ENCODE measurements at places on chromosomes 5 and 9. TPM values are rescaled to one million over a fixed set of nuclear protein-coding genes. Genes with fewer than 3 reads are reported as not detected.

LCNL1 gene
- 0.33 TPM for total RNA-seq

DNA sequence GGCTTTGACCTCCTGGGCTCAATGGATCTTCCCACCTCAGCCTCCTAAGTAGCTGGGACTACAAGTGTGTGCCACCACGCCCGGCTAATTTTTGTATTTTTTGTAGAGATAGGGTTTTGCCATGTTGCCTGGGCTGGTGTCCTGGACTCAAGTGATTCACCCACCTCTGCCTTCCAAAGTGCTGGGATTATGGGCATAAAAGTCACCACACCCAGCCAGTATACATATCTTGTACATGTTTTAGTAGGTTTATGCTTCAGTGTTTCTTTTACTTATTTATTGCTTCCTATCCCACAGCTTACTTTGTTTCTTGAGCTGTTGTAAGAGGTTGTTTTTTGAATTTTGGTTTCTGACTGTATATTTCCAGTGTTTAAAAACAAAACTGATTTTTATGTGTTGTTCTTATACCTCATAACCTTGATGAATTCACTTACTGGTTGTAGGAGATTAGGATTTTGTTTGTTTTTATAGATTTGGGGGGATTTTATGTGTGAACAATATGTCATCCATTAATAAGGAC lies 12.9 kb downstream of the FBXW5 start:
- DNase-seq, result no peak

TNC gene
- 237 TPM for total RNA-seq

DNA sequence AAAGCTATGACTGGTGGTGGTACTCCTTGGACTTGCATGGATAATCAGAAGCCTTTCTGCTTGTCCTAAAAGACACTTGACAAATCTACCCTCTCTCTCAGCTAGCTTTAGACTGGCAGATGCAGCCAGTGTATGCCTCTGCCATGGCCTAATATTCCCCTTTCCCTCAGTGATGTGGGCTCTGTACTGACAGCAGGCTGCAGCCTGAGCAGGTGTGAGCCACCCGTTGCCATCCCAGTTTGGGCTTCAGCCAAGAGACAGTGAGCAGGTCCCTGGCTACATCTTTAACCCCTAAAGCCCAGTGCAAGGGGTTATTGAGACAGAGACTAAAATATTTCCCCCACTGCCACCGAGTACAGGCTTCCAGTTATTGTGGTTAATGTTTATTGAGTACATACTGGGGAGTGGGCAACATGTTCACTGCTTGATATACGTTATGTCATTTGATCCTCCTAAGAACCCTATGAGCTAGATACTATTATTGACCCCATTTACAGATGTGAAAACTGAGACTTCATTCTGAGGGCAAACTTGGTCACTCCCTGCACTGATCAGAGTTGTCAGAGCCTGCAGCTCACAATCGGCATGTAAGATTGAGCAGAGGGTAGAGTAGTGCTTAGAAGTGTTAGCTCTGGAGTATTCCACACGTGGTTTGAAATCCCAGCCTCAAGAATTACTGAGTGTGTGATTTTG lies 254.2 kb downstream of the ARHGAP26 start:
- DNase-seq, result no peak

Measured in mammary epithelial cell (primary cell).